ENCODE measurements at places on chromosomes 6 and 20.

GRCh38 chr6:70421509-70421908 lies 8.2 kb downstream of the FAM135A start:
- H3K36me3 ChIP-seq: peaks cover 10% of the 10 kb centered on the region
- H3K4me3 ChIP-seq: no peak overlapping the region
- no peaks in the 10 kb centered on the region for H3K4me1 ChIP-seq
- DNase-seq: no peak
- H3K27ac ChIP-seq: no peak overlapping the region
- H3K27me3 ChIP-seq: no peaks in the 10 kb centered on the region

DNA sequence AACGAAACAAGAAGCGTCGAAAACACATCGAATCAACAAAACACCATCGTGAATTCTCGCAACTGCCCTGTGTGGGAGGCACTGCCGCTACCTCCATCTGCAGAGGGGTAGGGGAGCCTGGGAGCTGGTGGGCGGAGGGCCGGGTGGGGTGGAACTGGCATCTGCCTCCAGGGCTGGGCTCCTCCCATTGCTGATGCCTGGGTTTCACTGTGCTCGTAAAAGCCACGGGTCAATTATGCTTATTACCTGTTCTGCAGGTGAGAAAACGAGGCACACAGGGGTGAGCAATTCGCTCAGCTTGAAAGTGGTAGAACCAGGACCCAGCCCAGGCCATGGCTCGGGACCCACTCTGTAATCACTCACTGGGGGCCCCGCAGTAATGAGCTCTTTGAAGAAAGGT lies 16.5 kb upstream of the SULF2 start:
- H3K27me3 ChIP-seq: peaks cover 6% of the 10 kb centered on the region
- H3K4me1 ChIP-seq: peaks cover 15% of the 10 kb centered on the region
- no peak overlapping the region for H3K4me3 ChIP-seq
- H3K27ac ChIP-seq: no peak overlapping the region

DNA sequence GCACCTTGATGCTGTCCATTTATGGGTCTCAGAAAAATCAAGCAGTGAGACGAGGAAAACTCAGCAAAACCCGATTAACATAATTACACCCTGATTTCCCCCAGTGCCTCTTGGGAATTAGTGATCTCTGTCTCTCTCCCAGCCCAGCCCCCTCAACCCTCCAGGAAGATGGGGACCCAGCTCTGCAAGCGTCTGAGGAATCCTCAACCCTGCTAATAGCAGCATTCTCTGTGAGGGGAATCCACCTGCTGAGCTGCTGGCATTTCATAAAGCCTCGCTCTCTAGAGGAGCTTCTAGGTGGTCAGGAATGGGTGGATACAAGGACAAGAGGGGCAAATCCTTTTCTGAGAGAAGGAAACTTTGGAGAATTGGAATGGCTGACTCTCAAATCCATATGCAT lies 13.9 kb downstream of the NR2E1 start:
- H3K4me3 ChIP-seq: no peak overlapping the region
- no peak overlapping the region for H3K27ac ChIP-seq
- H3K36me3 ChIP-seq: no peaks in the 10 kb centered on the region
- no peak for DNase-seq

GRCh38 chr20:53652859-53653517 lies 59.3 kb upstream of the ZNF217 start:
- no peak overlapping the region for H3K27ac ChIP-seq
- H3K4me3 ChIP-seq: no peak overlapping the region
- DNase-seq: no peak
- no peaks in the 10 kb centered on the region for H3K27me3 ChIP-seq
- H3K4me1 ChIP-seq: no peaks in the 10 kb centered on the region

- DNase-seq: no peak
- no peaks in the 10 kb centered on the region for H3K36me3 ChIP-seq
- H3K4me1 ChIP-seq: peaks cover 27% of the 10 kb centered on the region
- H3K27ac ChIP-seq: no peak overlapping the region
- H3K27me3 ChIP-seq: peaks cover 3% of the 10 kb centered on the region
These were observed 239.8 kb downstream of the CDC5L start for GRCh38 chr6:44627091-44627882.

DNA sequence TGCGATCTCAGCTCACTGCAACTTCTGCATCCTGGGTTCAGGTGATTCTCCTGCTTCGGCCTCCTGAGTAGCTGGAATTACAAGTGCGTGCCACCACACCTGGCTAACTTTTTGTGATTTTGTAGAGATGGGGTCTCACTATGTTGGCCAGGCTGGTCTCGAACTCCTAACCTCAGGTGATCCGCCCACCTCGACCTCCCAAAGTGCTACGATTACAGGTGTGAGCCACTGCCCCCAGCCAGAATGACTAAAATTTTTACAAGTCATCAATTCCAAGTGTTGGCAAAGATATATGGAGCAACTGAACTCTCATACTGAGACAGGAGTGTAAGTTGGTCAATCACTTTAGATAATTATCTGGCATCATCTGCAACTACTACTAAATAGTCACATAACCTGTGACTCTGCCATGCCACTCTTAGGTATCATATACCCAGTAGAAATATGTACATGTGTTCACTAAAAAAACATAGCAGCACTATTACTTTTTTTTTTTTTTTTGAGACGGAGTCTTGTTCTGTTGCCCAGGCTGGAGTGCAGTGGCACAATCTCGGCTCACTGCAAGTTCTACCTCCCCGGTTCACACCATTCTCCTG lies 3.0 kb downstream of the EIF6 start:
- H3K4me1 ChIP-seq: peaks cover 34% of the 10 kb centered on the region
- H3K27ac ChIP-seq: no peak overlapping the region

- peak overlapping the region; percentile 18 for H3K4me3 ChIP-seq
- no peak overlapping the region for H3K27ac ChIP-seq
- no peaks in the 10 kb centered on the region for H3K27me3 ChIP-seq
- DNase-seq: peak; percentile 28
These were observed 69.9 kb upstream of the POU3F2 start for GRCh38 chr6:98764373-98764911.

DNA sequence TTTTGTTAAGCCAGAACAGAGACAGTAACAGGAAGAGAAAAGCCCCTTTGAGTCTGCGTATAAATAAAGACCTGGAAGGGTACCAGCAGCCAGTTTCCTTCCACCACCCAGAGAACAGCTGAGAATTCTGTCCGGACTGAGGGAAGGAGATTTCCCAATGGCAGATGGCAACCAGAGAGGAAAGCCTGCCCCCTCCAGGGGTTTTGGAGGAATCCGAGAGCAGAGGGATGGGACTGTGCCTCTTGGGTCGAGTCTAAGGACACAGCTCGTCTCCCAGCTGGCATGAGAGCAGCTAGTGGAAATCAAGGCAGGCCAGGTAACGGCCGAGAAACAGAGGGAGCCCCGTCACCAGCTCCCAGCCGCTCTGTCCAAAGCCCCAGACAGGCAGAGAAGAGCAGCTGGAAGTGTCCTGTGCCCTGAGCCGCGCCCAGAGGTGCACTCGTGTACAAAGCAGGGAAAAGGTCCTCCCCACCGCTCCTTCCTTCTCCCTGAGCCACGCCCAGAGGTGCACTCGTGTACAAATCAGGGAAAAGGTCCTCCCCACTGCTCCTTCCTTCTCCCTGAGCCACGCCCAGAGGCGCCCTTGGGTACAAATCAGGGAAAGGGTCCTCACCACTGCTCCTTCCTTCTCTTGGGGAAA lies 134.0 kb upstream of the SNX9 start:
- no peak overlapping the region for H3K27ac ChIP-seq
- peaks cover 19% of the 10 kb centered on the region for H3K4me1 ChIP-seq
- DNase-seq: no peak
- H3K4me3 ChIP-seq: no peak overlapping the region
- H3K36me3 ChIP-seq: no peaks in the 10 kb centered on the region

Measured in spinal cord (tissue), 10 donors.